ENCODE measurements at places on chromosomes 16 and 17.

GRCh38 chr17:65754081-65754480 is 192.6 kb upstream of the AXIN2 start:
- H3K4me1 ChIP-seq: peaks cover 22% of the 10 kb centered on the region
- no peak for DNase-seq
- H3K4me3 ChIP-seq: no peak overlapping the region
- H3K36me3 ChIP-seq: no peaks in the 10 kb centered on the region

- H3K36me3 ChIP-seq: peaks cover 45% of the 10 kb centered on the region
- H3K27me3 ChIP-seq: no peaks in the 10 kb centered on the region
- no peak for DNase-seq
- no peak overlapping the region for H3K4me3 ChIP-seq
These were observed 35.0 kb upstream of the MNT start for GRCh38 chr17:2435862-2436261.

- peaks cover 27% of the 10 kb centered on the region for H3K4me1 ChIP-seq
- H3K36me3 ChIP-seq: peaks cover 9% of the 10 kb centered on the region
- no peaks in the 10 kb centered on the region for H3K27me3 ChIP-seq
- peak overlapping the region; percentile 87 for H3K27ac ChIP-seq
These were observed 115.9 kb downstream of the DYNLRB2 start for GRCh38 chr16:80656711-80657150.

GRCh38 chr16:30678586-30678970 is 20.3 kb downstream of the FBRS start:
- H3K4me1 ChIP-seq: no peaks in the 10 kb centered on the region
- H3K4me3 ChIP-seq: no peak overlapping the region
- no peak overlapping the region for H3K27ac ChIP-seq

GRCh38 chr16:17397499-17397891 is 73.3 kb downstream of the XYLT1 start:
- no peaks in the 10 kb centered on the region for H3K27me3 ChIP-seq
- H3K4me1 ChIP-seq: peaks cover 50% of the 10 kb centered on the region
- no peak for DNase-seq
- no peaks in the 10 kb centered on the region for H3K36me3 ChIP-seq

DNA sequence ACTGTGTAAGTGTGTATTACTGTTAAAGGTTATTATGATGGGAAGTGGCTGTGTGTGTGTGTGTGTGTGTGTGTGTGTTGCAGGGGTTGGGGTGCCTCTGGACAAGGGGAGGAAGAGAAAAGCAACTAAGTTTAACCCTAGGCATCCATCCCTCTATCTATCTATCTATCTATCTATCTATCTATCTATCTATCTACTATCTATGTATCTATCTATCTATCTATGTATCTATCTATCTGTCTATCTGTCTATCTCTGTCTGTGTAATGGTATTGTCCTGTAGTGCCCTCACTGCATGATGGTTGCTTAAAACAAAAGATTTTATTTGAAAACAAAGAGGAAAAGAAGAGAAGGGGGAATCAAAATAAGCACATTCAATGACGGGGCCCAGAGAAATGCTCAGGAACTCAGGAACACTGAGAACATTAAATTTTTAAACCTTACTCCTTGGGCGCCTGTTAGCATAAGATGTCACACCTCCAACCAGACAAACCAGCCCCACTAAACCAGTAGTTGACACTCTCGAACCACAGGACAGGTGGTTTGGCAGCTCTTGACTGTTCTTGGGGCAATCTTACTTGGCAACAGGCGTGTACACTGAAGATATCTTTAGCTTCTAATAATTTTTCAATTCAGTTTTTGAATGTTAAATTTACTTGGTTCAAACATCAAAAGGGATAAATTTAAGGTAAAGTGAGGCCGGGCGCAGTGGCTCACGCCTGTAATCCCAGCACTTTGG is 5.1 kb upstream of the RPL26 start:
- peaks cover 15% of the 10 kb centered on the region for H3K4me1 ChIP-seq
- H3K36me3 ChIP-seq: peaks cover under 1% of the 10 kb centered on the region
- no peak for DNase-seq
- no peak overlapping the region for H3K27ac ChIP-seq
- H3K27me3 ChIP-seq: no peaks in the 10 kb centered on the region

- DNase-seq: no peak
- H3K27me3 ChIP-seq: no peaks in the 10 kb centered on the region
- no peak overlapping the region for H3K4me3 ChIP-seq
These were observed 26.7 kb downstream of the DNASE1 start for GRCh38 chr16:3681206-3681605.

DNA sequence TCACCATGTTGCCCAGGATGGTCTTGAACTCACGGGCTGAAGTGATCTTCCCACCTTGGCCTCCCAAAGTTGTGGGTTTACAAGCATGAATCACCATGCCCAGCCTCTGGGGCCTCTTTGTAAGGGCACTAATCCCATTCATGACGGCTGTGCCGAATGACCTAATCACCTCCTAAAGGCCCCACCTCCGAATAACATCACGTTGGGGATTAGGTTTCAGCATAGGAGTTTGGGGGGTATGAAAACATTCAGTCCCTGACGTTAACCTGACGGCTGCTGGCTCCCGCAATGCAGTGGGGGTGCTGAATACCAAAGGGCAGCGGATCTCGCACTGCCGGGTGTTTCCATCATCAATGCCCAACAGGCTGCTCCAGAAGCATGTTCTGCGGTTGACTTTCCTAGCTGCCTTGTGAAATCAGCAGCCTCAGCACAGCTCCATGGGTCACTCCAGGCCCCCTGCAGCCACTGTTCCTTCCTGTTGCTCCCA is 120.8 kb upstream of the SEC14L1 start:
- H3K36me3 ChIP-seq: no peaks in the 10 kb centered on the region
- DNase-seq: no peak
- H3K27ac ChIP-seq: no peak overlapping the region
- no peaks in the 10 kb centered on the region for H3K4me1 ChIP-seq
- H3K27me3 ChIP-seq: no peaks in the 10 kb centered on the region

GRCh38 chr17:73224237-73224636 is 31.4 kb downstream of the COG1 start:
- peaks cover 45% of the 10 kb centered on the region for H3K4me1 ChIP-seq
- no peak for DNase-seq
- H3K4me3 ChIP-seq: no peak overlapping the region
- peaks cover 16% of the 10 kb centered on the region for H3K36me3 ChIP-seq
- H3K27me3 ChIP-seq: no peaks in the 10 kb centered on the region

- peaks cover 42% of the 10 kb centered on the region for H3K27me3 ChIP-seq
- H3K27ac ChIP-seq: no peak overlapping the region
- no peaks in the 10 kb centered on the region for H3K36me3 ChIP-seq
- peaks cover 12% of the 10 kb centered on the region for H3K4me1 ChIP-seq
These were observed 190.4 kb downstream of the USP22 start for GRCh38 chr17:20852239-20852989.

- H3K36me3 ChIP-seq: no peaks in the 10 kb centered on the region
- H3K27ac ChIP-seq: no peak overlapping the region
- H3K27me3 ChIP-seq: peaks cover 3% of the 10 kb centered on the region
These were observed 83.5 kb upstream of the IRX5 start for GRCh38 chr16:54847207-54847606.

GRCh38 chr17:48326310-48326709 is 103.7 kb downstream of the SKAP1 start:
- H3K27ac ChIP-seq: no peak overlapping the region
- no peak overlapping the region for H3K4me3 ChIP-seq
- H3K4me1 ChIP-seq: peaks cover 5% of the 10 kb centered on the region
- no peak for DNase-seq
- no peaks in the 10 kb centered on the region for H3K27me3 ChIP-seq
- H3K36me3 ChIP-seq: peaks cover 9% of the 10 kb centered on the region

DNA sequence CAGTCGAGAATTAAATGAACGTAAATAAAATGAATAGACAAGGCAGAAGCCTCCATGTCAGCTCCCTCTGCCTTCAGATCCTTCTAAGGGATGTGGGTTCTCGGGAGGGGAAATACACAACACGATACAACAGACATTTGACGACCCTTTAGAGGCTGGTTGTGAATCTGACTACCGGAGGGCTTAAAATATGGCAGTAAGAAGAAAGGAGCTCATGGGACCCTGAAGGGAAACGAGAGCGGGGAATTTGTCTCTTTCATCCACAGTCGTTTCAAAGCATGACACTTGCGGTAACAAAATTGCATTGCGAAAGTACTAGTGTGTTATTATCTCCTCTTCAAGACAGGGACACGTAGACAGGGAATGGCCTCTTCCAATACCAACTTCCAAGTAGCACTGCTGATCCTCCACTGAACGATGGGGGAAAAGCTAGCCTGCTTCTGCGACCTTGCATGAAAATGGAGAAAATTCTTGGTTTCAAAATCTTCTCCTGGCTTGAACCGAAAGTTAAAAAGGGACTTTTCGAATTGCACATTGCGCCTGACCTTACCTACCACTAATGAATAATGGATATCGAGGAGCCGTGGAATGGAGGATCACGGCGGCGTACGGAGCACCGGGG is 1.2 kb upstream of the TNRC6C start:
- H3K27me3 ChIP-seq: peaks cover 5% of the 10 kb centered on the region
- H3K4me1 ChIP-seq: peaks cover 28% of the 10 kb centered on the region
- peaks cover 5% of the 10 kb centered on the region for H3K36me3 ChIP-seq
- no peak for DNase-seq
- H3K4me3 ChIP-seq: peak overlapping the region; percentile 90

DNA sequence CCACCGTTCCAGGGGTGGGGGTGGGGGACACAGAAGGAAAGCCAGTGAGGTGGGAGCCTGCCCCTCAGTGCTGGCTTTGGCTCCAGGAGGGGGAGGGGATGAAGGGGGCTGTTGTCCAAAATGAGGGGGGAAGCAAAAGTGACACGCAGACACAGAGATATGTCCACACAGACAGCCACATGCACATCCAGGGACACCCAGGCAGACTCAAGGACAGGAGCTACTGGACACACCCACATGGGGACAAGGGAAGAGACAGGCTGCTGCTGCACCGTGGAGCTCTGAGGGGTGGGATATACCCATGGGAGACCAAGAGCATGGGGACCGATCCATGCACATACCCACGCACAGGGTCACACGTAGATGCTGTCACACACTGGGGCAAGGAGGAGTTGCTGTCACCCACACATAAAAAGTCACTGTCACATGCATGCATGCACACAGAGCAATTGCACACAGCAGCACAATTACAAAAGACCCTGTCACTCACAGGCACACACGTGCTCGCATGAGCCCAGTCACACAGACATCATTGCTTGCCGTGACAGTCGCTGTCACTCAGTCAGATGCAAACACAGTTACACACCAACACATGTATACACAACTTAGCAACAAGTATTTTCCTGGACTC is 1.3 kb downstream of the THRA start:
- H3K27me3 ChIP-seq: no peaks in the 10 kb centered on the region
- peaks cover 59% of the 10 kb centered on the region for H3K4me1 ChIP-seq
- DNase-seq: peak; percentile 54
- H3K36me3 ChIP-seq: no peaks in the 10 kb centered on the region
- H3K4me3 ChIP-seq: peak overlapping the region; percentile 77
- H3K27ac ChIP-seq: peak overlapping the region; percentile 5
